ENCODE measurements at places on chromosomes 4 and X. TPM values are rescaled to one million over a fixed set of nuclear protein-coding genes. Genes with fewer than 3 reads are reported as not detected.
A peak's percentile ranks its signal among the peaks of the same experiment; 100 is the strongest.

Gene CRLF2
- polyA plus RNA-seq: not detected

DNA sequence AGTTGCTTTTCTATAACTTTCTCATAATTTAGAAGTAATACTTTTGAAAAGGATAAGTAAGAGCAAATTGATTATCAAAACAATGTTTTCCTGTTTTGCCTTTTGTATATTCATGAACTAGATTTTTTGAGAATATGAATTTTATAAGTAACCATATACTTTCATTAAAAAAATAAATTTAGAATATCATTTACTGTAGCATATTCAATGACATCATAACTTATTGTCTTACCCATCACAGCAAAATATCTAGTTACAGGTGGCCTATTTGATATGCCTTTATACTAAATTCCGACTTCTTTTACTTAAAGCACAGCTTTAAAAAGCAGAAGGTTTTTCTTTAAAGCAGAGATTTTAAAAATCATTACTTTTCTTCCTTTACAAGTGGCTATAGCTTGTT, 20.1 kb downstream of the BLTP1 start:
- no peak overlapping the region for H3K4me3 ChIP-seq
- H3K27ac ChIP-seq: no peak overlapping the region
- DNase-seq: no peak
- peaks cover 4% of the 10 kb centered on the region for H3K36me3 ChIP-seq
- peaks cover 4% of the 10 kb centered on the region for H3K4me1 ChIP-seq

GRCh38 chrX:45868425-45868824, 667.7 kb upstream of the DIPK2B start:
- H3K36me3 ChIP-seq: no peaks in the 10 kb centered on the region
- H3K4me1 ChIP-seq: no peaks in the 10 kb centered on the region
- no peak for DNase-seq
- H3K27ac ChIP-seq: no peak overlapping the region

DNA sequence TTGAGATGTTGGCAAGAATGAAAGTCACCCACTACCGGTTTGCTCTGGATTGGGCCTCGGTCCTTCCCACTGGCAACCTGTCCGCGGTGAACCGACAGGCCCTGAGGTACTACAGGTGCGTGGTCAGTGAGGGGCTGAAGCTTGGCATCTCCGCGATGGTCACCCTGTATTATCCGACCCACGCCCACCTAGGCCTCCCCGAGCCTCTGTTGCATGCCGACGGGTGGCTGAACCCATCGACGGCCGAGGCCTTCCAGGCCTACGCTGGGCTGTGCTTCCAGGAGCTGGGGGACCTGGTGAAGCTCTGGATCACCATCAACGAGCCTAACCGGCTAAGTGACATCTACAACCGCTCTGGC, 12.3 kb downstream of the RPL9 start:
- no peaks in the 10 kb centered on the region for H3K27me3 ChIP-seq
- peaks cover 9% of the 10 kb centered on the region for H3K36me3 ChIP-seq
- H3K27ac ChIP-seq: no peak overlapping the region
- no peak overlapping the region for H3K4me3 ChIP-seq
- DNase-seq: no peak
- H3K4me1 ChIP-seq: peaks cover 4% of the 10 kb centered on the region

- H3K27me3 ChIP-seq: peaks cover 51% of the 10 kb centered on the region
- DNase-seq: no peak
- H3K27ac ChIP-seq: no peak overlapping the region
Observed at GRCh38 chr4:73945140-73945539, 36.7 kb downstream of the PF4 start.

Gene SNCA
- 0.46 TPM for polyA plus RNA-seq

DNA sequence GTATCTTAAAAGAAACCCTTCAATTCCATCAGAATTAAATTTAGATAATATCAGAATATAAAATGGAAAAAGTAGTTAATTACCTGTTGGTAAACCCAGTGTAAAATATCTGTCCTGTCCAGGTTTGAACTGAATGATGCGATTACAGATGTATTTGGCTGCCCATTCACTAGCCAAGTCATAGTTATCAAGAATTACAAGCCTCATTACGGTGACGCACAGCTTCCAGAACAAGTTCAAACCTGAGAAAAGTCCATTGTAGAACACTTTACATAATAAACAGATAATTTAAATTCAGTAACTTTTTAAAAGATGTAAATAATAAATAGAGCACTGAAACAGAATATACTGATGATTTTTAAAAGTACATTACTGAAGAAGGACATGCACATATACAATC, 4.4 kb downstream of the GNPDA2 start:
- no peaks in the 10 kb centered on the region for H3K36me3 ChIP-seq
- no peak for DNase-seq
- no peaks in the 10 kb centered on the region for H3K27me3 ChIP-seq
- H3K4me1 ChIP-seq: no peaks in the 10 kb centered on the region

Gene GAGE12H
- not detected for polyA plus RNA-seq

DNA sequence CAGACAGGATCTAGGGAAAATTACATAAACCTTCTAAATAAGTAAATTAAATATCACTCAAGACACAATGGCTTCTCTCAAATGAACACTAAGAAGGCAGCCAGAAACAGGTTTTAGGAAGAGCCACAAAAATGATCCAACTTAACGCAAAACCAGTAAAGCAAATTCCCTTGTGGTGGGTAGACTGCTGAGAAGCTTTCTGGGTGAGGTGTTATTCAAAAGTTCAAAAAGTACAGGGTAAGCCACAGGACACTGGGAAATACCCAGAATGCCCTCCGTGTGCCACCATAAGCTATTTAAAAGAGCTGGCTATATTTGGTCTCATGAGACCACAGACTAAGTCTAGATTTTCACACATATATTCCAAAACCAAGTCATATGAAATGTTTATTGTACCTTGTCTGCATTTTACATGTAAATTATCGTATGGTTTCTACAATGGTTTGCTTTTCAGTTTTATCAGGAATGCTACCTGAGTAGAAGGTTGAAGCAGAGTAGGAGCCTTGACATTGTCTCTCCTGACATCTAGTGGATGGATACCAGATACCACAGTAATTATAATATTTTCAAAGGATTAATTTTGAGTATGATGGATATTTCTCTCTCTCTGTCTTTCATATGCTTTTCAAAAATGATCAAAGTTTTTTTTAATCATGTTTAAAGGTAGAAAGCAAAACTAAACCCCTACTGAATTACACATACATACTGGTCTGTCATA, 109.3 kb upstream of the KLHL13 start:
- DNase-seq: no peak
- no peaks in the 10 kb centered on the region for H3K27me3 ChIP-seq
- no peaks in the 10 kb centered on the region for H3K4me1 ChIP-seq
- no peaks in the 10 kb centered on the region for H3K36me3 ChIP-seq

Gene TCEAL7
- polyA plus RNA-seq: 15.4 TPM

DNA sequence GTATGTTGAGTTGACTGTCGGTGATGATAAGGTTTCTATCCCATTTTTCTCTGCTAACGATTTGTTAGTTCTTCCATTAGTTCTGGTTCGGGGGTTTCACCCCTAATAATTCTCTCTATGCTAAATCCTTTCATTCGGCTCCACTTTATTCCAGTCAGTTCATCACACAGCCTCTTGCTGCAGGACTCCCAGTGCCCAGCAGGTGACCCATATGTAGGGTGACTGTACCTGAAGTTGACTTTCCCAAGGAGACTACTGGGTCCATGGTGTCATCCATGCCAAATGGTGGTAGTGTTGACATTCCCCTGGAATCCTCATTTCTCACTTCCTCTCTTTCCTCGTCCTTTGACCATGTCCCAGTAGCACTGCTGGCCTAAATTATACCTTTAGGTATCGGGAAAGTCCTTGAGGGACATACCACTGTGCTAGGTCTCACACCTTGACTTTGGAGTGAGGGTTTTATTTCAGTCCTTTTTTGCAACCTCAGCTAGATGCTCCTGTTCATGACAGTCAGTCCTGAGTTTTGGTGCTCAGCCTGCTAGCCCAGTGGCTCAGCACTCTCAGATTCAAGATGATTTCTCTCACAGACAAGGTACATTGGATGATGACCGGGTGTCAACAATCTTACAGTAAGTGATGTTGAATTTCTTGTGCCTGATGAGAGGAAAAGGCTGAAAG, 105.1 kb upstream of the ARHGAP24 start:
- no peak overlapping the region for H3K4me3 ChIP-seq
- no peaks in the 10 kb centered on the region for H3K4me1 ChIP-seq
- no peak overlapping the region for H3K27ac ChIP-seq
- no peak for DNase-seq
- no peaks in the 10 kb centered on the region for H3K36me3 ChIP-seq

Gene DKK2
- polyA plus RNA-seq: 0.39 TPM

DNA sequence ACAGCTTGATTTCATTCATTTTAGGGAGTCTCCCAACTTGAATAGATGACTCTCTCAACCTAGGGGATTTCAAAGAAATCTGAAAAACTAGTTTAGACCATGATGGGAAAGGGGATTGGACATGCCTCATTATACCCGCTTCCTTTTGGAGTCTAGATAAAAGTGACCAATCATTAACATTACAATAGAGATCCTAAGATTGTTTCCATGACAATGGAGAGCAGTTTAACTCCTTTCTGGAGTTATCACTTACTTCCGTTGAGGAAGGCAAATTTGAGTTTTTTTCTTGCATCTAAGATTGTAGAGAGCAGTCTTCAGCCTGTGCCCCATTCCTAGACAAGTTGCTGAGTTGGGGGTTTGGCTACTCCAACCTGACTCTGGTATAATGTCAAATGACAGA, 11.4 kb upstream of the IL15 start:
- DNase-seq: no peak
- no peaks in the 10 kb centered on the region for H3K36me3 ChIP-seq
- H3K4me1 ChIP-seq: no peaks in the 10 kb centered on the region
- no peak overlapping the region for H3K4me3 ChIP-seq

GRCh38 chrX:148774276-148774675, 273.9 kb downstream of the AFF2 start:
- H3K4me3 ChIP-seq: no peak overlapping the region
- no peak for DNase-seq
- H3K4me1 ChIP-seq: no peaks in the 10 kb centered on the region
- H3K27me3 ChIP-seq: no peaks in the 10 kb centered on the region
- no peaks in the 10 kb centered on the region for H3K36me3 ChIP-seq

Gene ADH4
- polyA plus RNA-seq: not detected

DNA sequence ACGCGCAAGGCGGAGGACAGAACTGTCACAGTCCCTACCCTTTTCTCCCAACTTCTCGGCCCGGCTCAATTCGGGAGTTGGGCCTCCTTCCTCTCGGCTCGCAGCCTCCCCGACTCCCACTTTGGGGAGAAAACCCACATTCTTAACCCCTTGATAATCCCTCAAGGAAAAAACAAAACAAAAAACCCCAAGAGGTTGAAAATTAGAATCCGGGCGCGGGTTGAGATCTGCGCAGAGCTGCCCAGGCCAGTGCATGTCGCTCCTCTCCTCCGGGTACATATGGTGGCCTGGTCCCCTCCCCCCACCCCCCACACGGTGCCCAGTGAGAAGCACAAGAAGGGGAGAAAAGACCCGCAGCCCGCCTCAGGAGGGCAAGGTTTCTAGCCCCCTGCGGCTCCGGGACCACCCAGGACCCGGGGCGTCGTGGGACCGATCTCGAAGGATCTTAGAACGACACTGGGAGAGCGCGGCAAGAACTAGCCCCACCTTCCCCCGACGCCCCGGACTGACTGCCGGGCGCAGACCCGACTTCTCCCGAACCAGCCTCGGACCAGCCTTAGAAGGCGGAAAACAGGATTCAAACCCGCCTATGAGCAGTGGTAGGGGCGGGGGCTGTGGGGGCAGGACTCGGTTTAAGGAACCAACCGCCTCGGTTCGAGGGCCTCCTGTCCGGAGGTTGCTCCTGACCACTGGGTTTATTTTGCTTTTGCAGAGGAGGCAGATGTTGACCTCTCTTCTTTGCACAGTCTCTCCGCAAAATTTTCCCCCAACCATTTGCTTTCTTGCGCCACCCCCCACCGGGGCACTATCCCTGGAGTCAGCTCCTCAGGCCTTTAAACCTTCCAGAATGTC, 2.5 kb upstream of the PDGFRA start:
- H3K27me3 ChIP-seq: no peaks in the 10 kb centered on the region
- H3K4me1 ChIP-seq: peaks cover 15% of the 10 kb centered on the region
- peak overlapping the region; percentile 83 for H3K27ac ChIP-seq
- peak; percentile 86 for DNase-seq
- peak overlapping the region; percentile 89 for H3K4me3 ChIP-seq

DNA sequence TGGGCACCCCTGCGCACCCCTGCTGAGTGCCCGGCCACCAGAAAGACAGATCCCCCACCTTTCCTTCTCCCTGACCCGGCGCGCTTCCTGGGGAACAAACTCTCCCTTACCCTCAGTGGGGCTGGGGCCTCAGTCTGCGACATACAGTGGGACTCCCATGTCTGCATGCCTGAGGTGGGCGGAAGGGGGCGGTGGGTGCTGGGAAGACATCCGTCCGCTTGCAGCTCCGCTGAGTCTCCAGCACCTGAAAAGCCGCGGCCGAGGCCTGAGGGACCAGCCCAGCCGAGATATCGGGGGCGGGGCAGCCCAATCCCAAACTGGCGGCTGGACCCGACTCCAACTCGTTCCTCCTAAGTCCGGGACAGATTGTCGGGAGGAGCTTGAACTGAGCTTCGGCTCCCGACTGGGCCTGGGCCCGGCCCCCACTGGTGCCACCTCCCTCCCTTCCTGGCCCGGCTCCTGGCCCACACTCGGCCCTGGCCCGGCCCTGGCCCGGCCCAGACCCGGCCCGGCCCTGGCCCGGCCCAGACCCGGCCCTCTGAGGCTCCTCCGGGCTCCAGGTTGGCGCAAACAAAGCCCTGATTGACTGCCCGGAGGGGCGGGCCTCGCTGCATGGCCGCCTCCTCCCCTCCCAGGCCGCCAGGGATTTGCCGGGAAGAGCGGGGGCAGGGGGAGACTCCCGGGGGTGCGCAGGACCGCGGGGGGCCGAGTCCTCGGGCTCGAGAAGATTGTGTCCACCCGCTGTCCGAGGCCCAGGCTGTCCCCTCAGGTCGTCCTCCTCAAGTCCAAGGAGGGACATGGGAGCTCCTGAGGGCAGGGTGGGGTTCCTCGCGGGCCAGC, 877 bp upstream of the SLC16A2 start:
- peaks cover 4% of the 10 kb centered on the region for H3K4me1 ChIP-seq
- H3K4me3 ChIP-seq: peak overlapping the region; percentile 58
- peak; percentile 48 for DNase-seq

DNA sequence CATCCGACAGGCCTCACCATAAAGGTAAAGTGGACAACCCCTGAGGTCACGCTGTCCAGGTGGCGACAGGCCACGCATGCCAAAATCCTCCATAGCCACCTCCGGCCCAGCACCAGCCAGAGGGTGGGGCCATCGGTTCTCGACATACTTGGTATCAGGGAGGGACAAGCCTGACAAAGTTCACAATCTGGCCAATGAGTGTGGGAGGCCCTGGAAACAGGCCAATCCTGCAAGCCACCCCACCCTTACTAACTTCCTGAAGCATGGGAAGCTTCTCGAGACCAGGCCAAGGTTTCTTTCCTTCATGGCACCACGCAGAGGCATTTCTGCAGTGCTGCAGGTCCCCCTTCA, 73.8 kb downstream of the MTMR1 start:
- peak overlapping the region; percentile 47 for H3K27ac ChIP-seq
- DNase-seq: no peak
- no peak overlapping the region for H3K4me3 ChIP-seq
- H3K36me3 ChIP-seq: no peaks in the 10 kb centered on the region
- no peaks in the 10 kb centered on the region for H3K27me3 ChIP-seq

Data from IMR-90 (cell line).